ENCODE measurements at places on chromosomes 1 and 21.

DNA sequence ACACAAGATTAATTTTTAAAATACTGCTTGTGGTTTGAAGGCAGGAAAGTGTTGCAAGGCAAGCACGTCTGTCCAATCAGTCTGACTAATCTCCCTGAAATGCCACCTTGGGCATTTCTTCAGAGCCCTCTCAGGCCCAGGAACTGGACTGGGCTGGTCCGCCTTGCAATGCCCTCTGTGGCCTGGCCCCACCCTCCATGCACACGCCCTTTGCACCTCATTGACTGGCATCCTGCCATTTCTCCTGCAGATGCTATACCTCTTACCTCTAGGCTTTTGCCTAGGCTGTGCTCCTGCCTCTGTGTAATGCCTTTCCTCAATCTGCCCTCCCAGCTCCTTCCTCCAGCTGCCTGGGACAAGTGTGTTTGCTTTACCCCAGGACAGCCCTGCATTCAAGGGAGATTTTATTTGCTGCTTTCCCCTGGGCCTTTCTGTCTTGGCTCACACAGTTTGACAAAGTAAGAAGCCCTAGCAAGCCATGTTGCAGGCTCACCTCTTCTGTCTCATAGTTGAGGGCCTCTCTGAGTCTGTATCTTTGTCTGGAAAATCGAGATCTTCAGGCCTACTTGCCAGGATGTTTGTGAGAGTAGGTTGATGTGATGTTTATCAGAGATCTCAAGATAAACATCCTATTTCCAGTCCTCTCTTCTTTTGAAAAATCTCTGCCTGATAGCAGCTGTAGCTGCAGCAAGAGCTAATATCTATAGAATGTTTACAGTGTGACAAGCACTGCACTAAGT lies 149.2 kb upstream of the JUN start:
- no peak for DNase-seq

- no peak for DNase-seq
Measured at GRCh38 chr1:119651641-119652040, 3.6 kb upstream of the ZNF697 start.

DNA sequence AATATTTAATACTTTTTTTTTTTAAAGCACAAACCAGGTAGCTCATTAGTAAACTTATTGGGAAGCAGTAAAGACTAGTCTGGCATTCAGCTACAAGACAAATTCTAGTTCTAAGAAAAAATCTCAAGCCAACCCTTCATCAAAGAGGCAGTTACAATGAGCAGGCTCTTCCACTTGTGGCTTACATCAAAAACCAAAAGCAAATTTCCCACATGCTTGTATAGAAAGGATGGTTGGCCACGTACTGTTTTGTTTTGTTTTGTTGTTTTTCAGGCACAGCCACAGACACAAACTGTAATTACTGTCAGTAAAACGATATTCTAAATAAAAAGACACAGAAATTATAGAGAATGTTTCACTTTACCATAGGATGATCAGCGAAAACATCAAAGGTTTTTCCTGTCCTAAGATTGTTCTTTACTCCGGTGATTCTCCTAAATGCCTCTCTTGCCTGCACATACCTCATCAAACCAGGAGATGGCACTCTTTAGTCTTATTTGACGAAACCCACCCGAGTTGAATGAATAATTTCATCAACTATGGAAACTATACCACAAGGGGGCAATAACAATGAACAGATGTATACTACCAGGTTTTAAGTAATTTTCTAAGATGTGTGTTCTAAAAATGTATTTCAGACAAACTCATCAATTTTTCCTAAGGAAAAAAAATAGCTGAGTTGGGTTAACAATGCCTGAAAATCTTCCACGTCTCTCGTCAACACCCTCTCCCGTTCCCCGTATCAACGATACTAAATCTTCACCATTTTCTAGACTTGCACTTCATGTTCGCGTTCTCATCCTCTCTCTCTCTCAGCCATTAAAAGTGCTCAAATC lies 26.9 kb downstream of the RPL5 start:
- DNase-seq = peak; percentile 41

DNA sequence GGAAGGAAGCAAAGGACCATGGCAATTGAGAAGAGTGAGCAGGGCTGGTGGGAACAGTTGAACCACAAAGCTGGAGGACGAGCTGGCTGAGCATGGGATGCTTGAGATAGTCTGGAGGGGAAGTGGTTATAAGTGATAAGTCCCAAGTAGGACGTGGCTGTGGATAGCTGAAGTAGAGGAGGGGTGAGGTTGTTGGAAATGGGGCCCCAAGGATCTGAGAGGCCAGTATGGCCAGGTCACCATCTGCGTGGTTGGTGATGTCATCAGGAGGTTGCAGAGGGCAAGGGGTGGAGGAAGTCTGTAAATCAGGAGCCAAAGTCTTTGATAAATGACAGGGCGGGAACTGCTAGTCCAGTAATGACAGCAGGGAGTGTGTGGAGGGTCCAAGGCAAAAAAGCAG lies 11.0 kb upstream of the REN start:
- no peak for DNase-seq

DNA sequence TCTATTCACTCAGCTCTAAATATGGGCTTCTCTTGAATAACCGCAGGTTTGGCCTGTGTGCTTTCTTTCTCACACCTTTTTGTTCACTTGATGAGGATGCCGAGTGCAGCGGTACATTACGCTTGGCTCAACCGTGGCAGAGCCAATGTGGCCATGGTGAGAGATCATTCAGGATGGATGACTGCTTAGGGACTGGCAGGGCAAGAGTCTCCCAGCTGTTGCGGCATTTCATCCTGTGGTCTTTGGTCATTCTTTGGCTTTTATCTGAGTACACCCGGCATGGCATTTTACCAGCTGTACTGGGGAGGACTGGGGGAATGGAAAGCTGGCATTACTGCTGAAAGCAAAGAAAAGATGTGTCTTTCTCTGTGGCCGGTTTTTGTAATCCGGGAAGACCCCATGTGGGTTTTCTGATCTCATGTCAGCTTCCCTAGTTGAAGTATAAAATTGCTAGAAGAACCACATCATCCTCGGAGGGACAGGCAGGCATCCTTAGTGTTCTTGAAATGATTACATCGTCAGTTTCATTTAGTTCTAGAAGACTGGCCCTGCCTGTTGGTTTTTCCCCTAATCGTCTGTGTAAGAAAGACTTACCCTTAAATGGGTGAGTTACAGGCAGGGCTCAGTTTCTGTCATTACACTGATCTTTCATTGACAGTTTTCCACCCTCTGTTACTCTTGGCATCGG lies 15.1 kb downstream of the PCP4 start:
- no peak for DNase-seq

DNA sequence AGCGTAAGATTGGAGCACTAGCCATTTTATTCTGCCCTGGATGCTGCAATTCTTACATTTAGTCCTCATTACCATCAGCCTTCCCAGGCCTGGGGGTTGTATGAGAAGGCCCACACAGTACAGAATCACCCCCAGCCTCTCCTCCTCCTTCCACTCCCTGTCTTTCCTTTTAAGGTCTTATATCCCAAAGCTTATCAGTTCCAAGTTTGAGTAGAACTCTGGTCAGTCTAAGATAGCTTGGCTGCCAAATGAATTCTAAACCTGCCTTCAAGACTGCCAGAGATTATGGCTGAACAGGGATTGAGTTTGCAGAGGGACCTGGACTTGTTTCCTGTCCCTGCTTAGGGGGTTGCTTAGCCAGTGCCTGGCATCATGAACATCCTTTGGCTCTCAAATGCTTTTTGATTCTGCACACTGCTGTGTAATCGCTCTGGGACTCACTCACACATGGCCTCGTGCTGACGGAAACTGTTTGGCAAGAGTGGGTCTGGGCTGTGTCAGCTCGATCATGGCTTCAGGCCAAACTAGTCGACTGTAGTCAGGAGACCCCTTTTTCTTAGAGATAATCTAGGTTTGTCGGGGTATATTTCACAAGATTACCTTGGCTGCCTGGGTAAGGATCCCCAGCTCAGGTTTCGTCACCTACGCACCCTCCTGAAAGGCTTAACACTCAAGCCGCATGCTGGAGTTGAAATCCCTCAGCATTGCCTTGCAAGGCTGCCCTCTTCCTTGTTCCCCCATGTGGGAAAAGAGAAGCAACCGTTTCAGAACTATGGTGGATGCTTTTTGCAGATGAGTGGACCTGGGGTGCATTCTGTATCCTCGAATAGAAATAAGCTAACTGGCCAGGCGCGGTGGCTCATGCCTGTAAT lies 252.6 kb downstream of the NFIA start:
- DNase-seq = no peak

DNA sequence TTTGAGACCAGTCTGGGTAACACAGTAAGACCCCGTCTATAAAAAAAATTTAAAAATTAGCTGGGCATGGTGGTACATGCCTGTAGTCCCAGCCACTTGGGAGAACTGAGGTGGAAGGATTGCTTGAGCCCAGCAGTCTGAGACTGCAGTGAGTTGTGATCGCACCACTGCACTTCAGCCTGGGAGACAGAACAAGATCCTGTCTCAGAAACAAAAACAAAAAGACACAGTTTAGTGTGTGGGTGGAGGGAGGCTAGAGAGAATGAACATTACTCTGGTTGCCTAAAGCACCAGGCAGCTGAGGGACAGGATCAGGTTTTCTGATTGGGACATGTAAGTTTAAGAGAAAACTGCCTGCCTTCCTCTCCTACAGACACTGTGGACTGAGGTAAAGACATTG lies 42.3 kb downstream of the VAMP4 start:
- no peak for DNase-seq

DNA sequence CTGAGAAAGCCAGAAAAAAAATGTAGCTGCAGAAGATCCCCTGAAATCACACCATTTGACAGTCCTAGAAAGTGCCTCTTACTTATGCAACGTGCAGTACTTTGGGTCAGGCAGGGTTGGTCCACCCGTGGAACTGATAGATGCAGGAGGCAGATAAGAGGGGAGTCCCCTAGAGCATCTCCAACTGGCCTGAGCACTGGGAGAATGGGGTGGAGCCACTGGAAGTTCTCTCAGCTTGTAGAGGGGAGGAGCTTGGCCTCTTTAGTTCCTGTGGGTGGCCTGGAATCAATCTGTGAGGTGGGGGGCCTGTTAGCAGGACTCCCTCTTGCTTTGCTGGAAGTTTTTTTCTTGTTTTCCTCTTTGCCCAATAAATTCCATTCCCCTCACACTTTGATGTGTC lies 335.7 kb upstream of the NCAM2 start:
- DNase-seq = no peak

GRCh38 chr1:22266141-22266540 lies 123.2 kb upstream of the WNT4 start:
- DNase-seq = no peak

DNA sequence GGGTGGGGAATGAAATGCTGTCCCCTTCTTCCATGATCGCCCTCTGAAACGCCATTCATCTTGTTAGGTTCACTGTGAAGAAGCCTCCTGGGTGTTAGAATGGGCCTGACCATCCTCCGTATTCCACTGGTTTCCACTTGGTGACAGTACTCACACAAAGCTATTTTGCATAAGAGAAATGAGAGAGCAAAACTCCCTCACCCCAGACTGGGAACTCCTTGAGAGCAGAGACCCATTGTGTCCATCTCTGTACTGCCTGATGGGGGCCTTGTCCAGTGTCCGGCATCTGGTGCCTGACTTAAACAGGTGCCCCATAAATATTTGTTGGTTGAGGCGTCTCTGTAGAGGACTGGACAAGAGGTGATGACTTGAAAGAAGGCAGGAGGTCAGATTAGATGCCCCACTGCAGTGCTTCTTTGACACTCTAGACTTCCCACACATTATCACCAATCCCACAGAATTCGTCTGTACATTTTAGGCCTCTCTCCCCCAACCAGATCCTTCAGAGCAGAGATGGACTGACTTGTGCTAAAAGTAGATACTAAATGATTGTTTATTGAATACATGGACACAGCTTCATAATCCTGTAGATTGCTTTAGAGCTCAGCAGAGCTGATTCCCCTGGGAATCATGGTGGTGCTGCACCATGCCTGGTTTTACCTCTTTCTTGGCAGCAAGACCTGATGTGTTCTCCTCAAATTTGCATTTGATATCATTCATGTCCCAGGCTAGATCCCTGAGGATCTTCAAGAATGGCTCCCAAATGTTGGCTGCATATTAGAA lies 22.4 kb upstream of the KCNA2 start:
- peak; percentile 2 for DNase-seq

- no peak for DNase-seq
Measured at GRCh38 chr1:156959414-156959813, 39.0 kb downstream of the LRRC71 start.

DNA sequence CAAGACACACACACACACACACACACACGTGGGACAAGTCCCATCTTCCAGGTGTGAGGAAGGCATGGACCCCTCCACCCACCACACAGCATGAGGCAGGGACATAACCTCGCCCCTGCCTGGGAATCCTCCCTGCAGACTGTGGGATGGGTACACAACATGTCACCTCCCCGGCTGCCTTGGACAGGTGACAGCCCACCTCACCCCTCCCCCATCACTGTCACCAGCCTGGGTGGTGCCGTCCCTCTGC lies 40.7 kb downstream of the AHDC1 start:
- DNase-seq = no peak

- no peak for DNase-seq
Measured at GRCh38 chr1:114323959-114324661, 170.4 kb upstream of the SYT6 start.

DNA sequence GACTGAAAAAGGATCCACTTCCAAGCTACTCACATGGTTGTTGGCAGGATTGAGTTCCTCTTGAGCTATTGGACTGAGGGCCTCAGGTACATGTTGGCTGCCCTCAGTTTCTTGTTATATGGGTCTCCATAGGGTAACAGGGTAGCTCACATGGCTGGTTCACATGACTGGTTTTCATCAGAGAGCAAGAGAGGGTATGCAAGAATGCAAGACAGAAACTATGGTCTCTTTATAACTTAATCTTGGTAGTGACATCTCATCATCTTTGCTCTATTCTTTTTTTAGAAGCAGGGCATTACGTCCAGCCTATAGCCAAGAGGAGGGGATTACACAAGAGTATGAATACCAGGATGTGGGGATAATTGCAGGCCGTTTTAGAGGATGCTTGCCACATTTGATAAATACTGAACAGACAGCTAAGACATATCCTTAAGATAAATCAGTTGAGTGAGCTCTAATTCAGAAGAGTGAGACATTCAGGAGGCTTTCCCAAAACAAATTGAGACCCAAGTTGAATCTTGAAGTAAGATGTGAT lies 100.2 kb downstream of the HMCN1 start:
- no peak for DNase-seq

- DNase-seq = peak; percentile 29
Measured at GRCh38 chr1:160981584-160982411, 27.2 kb upstream of the ITLN2 start.

DNA sequence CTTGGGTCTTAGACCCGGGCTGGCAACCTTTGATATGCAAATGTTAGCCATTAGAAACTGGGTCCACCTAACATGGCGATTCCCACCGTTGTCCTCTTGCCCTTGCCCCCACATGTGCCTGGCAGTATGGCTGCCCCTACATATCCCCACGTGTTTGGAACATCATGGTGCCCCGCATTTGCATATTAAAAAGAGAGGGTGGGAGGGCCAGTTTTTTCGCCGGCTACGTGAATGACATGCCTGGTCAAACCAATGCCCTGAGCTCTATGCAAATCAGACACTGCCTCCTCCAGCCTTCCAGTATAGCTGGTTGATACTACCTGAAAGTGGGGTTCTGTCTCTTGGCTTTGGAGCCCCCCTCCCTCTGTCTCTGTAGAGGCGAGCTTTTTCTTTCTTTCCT lies 133.0 kb downstream of the CDC42BPA start:
- DNase-seq = no peak

GRCh38 chr21:30932686-30933085 lies 51.3 kb upstream of the KRTAP11-1 start:
- DNase-seq = no peak
